ENCODE measurements at places on chromosomes 3 and 15.

- no peak for DNase-seq
Observed at GRCh38 chr3:102085431-102086176, 236.3 kb downstream of the NFKBIZ start.

DNA sequence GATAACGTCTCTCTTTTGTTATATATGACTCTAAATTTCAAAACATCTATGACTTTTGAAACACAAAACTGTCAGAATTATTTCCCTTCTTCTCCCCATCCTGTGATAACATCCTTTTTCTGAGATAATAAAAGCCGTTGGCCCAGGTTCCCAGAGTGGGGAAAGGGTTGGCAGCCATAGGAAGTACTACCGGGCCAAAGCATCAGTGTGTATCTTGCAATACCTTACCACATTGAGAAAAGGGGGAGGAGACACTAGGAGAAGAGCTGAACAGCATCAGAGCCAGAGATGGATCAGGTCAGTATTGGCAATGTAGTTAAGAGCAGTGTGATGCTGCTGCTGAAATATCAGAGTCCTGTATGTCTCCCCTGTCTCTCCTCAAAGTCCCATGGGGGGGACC, 210.0 kb upstream of the PROK2 start:
- no peak for DNase-seq

DNA sequence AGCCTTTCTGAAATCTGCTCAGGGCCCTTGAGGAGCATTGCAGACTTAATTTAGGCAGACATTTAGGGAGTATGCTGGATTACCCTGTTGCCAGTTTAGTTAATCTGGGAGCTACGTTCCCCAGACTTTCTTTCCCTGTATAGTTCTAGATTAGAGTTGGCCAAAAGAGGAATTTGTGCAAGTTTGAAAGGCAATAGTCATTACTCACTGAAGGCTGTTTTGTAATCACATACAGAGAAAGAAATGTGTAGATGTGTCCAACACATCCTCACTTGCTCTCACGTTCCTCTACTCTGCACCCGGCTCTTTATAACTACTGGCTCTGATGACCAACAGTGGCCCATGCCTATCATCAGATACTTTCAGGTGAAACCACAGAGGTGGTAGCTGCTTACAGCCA, 24.2 kb downstream of the MASP1 start:
- DNase-seq: no peak

DNA sequence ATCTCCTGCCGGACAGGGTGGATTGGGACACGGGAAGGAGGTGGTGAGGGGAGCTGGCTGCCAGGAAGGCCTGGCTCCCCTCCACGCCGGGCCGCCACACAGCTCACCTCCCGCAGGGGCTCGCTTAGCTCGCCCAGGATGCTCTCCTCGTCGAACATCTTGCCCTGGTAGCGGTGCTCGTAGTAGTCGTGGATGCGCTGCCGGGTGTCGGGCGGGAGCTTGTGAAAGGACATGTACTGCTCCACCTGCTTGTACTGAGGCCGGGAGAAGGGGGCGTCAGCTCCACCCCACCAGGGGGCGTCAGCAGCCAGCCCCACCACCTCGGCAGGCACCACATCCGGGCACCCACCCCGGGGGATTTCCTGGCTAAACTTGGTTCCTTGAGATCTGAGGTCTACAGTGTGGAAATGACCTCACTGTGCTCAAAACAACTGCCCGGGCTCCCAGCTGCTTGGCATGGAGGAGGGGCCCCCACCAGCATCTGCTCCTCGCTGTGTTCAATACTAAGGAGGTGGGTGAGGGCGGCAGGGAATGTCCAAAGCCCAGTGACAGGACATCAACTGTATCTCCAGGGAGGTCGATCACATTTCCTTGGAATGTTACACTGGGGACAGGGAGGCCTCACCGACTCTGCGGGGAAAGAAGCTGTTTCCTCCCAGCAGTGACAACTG, 43.4 kb downstream of the HCN4 start:
- peak; percentile 47 for DNase-seq

DNA sequence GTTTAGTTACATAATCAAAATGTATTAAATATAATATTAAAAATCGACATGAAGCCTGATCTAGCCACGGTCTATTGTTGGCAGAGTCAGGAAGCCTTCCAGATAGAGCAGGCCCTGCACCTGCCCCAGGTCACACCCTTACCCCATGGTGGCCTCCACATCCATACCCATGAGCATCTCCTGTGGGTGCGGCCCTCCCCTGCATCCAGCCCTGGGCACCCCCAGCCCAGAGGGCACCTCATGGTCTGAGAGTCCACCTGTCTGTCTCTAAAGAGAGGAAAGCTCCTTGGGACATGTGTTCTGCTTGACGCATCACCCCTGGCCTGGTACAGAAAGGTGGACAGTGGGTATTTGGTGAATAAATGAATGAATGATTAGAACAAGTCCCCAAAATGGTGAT, 37.2 kb upstream of the CSPG4 start:
- DNase-seq: no peak

All from hepatic stellate cell (primary cell).